ENCODE measurements at places on chromosomes 7 and 10.

DNA sequence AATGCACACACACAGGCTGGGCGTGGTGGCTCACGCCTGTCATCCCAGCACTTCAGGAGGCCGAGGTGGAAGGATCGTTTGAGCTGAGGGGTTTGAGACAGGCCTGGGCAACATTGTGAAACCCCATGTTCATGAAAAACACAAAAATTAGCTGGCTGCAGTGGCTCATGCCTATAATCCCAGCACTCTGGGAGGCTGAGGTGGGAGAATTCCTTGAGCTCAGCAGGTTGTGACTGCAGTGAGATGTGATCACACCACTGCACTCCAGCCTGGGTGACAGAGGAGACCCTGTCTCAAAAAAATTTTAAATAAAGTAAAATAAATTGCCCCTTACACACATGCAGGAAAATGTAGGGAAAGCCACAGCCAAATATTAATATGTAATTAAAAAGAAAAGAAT, 44.1 kb downstream of the RNF32 start:
- DNase-seq, result no peak

- DNase-seq, result no peak
These were observed 129.7 kb downstream of the C10orf105 start for GRCh38 chr10:71589617-71590551.

DNA sequence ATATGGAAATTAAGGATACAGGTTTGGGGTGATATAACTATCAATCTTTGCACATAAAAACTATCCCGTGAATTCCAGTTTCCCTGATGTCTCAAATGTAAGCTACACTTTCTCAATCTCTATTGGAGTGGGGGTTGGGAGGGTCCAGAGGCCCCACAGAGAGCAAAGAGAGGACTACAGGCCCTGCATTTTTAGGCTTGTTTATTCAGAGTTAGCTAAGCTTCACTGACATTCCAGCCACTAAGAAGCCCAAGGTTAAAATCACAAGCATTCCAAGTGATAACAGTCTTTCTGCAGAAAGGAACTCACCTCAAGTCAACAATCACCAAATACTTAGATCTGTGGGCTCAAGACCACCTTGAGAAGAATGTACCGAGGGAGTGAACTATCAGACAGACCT, 31.6 kb upstream of the LAMB1 start:
- no peak for DNase-seq

DNA sequence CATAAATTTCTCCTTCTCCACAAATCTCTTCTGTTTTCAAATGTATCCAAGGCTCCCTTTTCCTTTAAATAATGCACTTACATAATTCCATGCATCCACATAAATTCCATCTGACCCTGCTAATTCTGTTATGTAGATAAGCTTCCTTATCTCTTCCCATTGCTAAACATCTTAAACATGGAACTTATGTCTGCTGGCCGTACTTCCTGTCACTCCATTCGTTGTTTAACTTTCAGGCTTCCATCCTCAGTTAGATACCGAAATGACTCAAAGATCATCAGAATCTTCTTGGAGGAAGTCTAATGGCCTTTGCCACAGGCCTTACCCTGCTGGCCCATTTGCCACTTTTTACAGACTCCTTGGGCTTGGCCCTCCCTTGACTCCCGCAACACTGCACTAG, 330.9 kb downstream of the GFRA1 start:
- no peak for DNase-seq

DNA sequence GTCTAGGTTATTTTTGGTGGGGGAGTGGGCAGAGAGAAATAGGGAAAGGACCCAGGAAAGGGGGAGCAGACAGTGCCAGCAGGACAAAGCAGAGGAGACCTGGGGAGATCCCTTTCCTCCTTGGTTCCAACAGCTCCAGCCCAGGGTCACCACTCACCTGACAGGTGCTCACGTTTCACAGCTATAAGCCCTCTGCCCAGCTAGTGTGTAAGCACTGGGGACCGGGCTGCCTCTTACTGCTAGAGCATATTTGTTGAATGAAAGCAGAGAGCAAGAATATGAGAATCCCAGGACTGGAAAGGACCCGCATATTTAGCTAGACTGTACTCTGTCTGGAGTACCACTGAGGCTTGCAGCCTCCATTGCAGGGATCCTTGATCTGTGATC, 6.7 kb downstream of the ZCCHC24 start:
- DNase-seq, result no peak

DNA sequence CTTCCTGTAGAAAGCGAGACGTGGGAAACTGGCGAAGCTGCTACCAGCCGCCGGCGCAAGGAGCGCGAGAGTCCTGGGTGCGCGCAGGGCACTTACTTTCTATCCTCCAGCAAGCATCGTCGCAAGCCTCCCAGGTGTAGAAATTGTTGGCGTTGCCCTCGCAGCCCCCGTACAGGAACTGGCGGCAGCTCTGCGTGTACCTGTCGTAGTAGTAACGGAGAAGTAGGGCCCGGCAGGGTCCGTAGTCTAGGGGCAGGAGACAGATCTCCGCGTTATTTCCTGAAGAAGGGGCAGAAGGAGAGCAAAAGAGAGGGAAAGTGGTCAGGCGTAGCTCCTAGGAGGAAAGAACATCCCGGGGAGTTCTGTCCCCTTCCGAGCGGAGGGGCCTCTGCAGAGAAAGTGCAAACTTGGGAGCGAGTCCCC, 501 bp downstream of the TFPI2 start:
- no peak for DNase-seq

DNA sequence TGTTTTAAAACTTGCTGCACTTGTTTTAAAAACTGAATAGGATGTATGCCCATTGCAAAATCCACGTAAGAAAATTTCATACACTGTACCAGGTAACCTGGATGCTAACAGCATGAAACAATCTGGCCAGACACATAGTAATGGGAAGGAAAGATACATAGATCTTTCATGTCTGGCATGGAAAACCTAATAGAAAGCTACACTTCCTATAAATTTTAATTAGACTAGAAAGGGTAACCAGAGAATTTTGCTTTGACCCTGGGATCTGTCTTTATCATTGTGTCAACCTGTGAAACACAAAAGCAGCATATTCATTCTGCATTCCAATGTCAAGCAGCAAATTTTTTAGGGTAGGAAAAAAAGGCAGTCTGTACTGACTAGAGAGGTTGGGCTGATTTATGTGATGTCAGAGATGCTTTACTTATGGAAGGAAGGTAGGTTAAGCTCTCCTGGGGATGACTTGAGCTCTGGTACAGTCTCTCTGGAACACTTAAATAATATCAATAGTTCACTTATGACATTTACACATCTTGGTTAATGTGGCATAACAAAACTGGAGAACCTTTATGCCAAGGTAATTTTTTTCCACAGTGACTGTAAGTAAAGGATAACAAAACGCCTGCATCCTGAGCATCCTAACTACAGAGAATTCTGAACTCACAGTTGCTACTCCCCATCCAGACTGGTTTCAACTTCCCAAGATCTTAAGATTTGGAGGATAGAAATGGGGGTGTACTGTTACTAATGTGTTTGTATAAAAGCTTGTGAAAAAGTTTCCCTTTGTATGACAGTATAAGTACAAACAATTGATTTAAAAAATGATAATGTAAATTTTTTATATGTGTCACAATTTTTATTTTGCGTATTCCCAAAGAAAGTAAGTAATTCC, 44.7 kb downstream of the DOCK4 start:
- DNase-seq, result no peak

DNA sequence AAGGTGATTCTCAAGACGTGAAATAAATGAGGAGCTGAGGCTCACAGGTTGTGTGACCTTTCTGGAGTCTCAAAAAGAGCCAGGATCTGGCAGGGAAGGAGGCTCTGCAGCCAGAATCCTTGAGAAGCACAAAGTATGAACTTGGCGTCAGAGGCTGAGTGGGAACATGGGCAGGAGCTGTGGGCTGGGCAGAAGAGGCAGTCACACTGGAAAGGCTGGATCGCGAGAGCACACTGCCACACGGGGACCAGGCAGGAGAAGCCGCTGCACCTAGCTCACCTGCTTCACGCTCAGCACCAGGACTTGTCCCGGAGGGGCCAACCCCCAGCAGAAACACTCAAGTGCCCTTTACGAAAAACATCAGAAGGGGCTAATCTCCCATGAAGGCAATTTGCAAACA, 535.0 kb downstream of the TNS3 start:
- DNase-seq, result no peak

- no peak for DNase-seq
These were observed 1088.7 kb upstream of the AUTS2 start for GRCh38 chr7:68509603-68510002.

DNA sequence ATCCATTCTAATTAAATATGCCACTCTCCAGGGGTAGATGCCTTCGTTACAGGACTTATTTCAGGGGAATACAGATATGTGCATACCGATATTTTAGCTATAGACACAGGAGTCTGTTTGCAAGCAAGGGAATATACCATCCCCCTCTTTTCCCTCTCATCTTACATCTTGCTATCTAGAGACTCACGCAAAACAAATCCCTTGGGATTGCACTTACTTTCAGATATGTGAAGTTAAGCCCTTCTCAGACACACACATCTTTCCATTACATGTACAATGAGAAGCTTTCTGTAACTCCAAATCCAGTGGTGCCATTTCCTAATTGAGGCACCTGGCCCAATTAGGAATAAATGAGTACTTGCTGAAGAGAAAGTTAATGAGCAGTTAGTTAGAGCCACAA, 250.4 kb upstream of the FZD8 start:
- DNase-seq, result no peak

GRCh38 chr10:107163076-107163855, 1.2 kb downstream of the SORCS1 start:
- DNase-seq, result no peak

DNA sequence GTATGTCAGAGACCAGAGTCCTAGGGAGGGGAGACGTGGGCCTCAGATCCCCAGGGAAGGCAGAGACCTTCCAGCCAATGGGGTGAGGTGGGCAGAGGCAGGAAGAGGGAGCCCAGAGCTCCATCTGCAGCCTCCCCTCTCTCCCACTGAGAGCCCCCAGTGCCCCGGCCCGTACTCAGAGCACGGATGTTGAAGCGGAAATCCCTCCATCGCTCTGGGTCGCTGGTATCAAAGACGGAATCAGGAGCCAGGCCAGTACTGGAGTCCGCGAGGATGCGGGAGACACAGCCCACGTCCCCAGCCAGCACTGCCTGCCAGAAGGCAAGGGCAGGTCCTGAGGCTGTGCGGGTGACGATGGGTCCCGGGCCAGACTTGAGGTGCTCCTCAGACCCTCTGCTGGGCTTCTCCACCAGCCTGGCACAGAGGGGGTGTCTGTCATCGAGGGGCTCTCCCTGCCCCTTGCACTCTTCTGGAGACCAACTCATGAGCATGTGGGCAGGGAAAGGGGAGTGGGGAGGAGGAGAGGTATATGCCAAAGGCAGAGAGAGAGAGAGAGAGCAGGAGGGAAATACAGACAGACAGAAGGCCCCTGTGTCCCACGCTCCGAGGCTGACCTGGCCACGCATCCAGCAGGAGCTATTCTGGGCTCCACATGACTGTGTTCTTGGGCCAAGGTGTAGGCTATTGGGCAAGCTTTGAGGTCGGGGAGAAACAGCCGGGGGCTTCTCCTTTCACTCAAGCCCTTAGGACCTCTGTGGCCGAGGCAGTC, at the start of gene ASB10:
Gene ASB10, minus strand, starts transcription at position 611 of the 769 bp plus-strand sequence. Its CDS starts 120 bp downstream, at position 491.
- DNase-seq, result no peak

DNA sequence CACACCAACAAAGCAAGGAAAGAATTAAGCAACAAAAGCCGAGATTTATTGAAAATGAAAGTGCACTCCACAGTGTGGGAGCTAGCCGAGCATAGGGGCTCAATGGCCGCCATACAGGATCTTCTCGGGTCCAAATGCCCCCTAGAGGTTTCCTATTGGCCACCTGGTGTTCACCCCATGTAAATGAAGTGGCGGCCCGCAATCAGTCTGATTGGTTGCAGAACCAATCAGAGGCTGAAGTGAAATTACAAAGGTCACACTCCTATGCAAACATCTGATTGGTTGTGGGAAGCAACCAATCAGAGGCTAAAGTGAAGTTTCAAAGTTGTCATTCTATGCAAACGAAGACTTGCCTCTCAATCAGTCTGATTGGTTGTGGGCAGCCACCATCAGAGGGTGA, 61.8 kb upstream of the SLC35B4 start:
- no peak for DNase-seq

DNA sequence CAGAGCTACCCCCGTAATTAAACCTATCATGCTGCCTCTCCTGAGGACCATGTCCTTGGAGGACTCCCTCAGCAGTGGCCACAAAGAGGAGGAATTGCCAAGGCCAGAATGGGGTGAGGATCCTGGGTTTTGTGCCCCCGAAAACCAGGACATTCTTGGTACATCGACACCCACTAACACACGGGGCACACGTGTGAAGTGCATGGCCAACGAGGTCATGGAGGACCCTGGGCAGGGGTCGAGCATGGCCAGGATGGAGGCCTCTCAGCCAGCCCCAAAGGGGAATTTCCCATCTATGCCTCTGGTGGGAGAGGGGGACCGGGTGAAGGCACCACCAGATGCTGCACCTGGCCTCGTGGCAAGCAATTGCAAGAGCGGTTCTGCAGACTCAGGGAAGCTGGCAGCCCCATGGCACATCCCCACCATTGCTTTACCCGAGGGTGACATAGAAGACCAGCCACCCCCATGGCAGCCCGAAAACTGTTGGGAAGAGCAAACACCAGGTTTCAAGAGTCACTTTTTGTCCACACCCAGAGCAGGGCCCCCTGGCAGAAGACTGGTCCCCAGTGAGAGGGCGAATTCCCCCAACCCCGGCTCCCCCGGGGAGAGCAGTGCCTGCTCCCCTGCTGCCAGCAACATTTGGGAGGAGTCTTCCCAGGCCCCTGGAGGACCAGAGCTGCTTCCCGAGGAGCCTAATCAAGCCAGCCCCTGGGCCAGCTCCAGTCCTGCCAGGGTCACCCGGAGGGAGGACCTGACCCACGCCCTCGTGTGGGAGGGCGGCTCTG, 26.4 kb downstream of the C10orf71 start:
- no peak for DNase-seq

DNA sequence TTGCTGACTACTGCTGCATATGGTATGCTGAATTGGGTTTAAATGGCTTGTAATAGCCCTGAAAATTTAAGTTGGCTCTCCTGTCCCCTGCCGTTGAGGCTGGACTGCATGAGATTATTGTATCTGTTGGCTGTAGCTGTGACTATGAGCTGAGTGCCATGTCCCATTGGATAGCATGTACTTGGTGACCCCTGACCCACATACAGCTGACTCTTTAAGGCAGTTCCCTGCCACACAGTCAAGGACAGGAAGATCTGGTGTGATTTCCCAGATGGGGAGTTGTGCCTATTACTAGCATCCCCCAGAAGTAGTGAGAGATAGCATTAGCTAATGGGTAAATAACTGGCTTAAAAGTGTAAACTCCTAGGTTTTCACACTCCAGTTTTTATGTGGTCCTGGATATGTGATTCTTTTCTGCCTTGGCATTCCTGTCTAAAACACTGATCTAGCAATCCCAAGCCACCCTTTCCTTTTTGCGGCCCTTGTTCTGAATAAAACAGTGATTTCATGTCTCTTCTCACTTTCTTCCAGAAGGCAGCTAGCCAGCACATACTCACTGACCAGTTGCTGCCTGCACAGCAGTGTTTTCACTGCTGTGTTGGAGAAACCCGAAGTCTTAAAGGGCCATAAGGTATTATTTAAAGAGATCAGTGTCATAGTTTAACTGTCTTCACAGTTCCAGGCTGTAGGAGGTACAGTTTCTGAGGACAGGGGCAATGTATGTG, 35.9 kb downstream of the LRRC4 start:
- DNase-seq, result no peak

All from activated T-helper 1 cell treated with Interleukin-2 at 50 U/mL for 16 hours (primary cell).